ENCODE measurements at places on chromosomes 4 and X.

DNA sequence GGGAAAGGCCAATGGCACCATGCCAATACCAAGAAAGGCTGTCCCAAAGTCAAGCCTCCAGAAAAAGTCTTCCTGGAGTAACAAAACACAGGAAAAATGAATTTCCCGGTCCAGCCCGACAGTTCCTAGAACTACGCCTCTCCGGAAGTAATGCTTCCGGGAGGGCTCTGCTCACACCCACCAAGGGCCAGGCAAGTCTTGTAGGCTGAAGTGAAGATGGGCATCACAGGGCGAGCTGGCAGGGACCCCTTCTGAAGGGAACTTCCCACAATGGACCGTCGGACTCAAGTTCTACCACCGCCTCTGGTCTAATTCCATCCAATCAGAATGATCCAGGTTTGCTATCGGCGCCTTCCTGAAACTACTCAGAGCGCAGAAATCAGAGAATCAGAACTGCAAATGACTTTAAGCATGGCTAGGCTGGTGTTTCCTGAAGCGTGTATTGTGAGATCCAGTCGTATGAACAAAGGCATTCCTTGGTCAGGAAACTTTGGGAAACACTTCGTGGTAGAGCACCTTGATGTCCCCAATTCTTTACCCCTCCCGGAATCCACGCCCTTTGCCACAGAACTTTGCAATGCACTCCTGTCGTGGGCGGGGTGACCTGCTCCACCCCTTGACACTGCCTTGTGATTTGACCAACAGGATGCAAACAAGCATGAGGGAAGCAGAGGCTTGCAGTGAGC is 127.8 kb downstream of the BCOR start:
- no peak for DNase-seq

- no peak for DNase-seq
Observed at GRCh38 chrX:10939424-10939823, 171.7 kb upstream of the HCCS start.

- no peak for DNase-seq
Observed at GRCh38 chrX:63713526-63713925, 71.5 kb downstream of the ARHGEF9 start.

DNA sequence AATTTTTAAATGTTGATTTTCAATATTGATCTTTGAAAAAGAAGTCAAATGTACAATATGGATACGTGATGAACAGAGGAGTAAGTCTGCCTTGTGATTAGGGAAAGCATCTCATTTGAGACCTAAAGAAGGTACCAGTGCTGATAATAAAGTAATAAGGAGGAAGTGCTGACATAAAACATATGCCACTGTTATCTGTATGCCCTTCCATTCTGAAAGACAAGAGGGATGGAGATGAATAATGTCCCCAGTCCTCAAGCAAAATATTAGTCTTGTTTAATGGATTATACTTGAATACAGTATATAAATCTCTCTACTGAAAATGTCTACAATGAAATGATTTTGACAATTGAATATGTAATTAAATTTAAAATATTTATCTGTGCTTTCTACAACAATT is 58.2 kb downstream of the CCSER1 start:
- DNase-seq = no peak

DNA sequence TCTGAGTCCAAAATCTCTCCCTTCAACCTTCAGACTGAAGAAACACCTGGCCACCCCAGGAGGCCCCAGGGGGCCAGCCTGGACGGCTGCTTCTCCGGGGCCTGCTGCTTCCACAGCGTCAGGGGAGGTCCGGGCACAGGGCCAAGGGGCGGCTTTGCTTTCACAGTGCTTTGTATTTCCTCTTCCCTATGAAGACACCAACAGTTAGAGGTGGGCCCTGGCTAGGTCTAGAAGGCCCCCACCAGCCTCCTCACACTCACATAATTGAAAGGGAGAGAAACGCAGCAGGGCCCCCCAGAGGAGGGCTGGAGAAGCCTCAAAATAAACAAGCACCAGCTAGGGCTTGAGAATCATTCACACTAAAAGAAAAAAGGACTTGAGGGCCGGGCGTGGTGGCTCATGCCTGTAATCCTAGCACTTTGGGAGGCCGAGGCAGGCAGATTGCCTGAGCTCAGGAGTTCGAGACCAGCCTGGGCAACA is 17.8 kb downstream of the SCD5 start:
- no peak for DNase-seq

- no peak for DNase-seq
Observed at GRCh38 chr4:182895791-182896292, 21.3 kb downstream of the DCTD start.

DNA sequence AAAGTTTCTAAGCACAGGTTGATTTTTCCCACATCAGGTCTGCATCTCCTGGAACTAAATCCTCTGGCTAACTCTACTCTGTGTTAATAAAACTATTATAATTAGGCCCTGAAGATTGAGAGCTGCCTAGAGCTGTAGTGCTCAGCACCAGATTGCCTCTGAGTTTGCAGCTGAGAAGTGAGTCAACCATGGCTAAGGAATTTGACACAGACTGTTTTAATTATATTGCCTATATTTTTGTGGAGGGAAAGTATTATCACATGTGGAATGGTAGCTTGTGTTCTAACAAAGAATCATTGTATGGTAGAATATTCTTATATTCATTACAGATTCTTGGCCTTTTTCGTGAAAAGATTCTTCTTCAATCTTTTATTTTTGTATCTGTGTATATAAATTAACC is 1907.6 kb upstream of the TENM3 start:
- DNase-seq = no peak

- no peak for DNase-seq
Observed at GRCh38 chr4:687971-688853, 739 bp downstream of the SLC49A3 start.

GRCh38 chr4:89324671-89325070 is 17.1 kb upstream of the GPRIN3 start:
- no peak for DNase-seq

- no peak for DNase-seq
Observed at GRCh38 chrX:53253293-53254020, 27.9 kb downstream of the IQSEC2 start.

DNA sequence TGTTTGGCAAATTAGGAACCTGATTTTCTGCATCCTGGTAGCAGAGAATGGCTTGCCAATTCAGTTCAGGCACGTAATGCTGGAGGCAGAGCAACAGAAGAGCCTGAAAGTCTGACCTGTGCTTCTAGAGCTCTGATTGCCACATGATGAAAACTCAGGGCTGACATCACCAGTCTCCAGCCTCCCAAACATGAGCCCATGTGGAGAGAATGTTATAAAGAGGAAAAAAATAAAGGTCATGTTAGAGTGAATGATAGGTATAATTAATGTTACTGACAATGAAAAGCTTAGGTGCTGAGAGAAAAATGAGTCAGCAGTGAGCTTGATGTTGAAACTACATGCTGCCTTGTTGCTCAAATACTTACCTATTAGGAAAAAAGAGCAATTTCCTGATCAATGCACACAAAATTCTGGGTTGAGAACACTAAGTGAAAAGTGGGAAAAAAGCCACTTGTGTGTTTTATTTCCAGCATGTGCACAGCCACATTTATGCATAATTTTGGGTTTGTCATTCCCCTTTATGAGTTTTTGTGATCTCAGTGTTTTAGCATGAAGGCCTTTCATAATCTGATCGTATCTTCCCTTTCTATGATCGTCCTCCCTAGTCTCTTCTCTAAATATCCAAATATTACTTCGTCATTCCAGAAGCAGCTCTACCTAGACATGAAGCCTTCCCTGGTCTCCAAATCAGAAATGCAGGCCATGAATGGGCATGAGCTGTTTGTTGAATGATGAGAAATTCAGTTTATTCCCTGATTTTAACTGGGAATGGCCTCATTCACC is 113.3 kb upstream of the CPEB2 start:
- DNase-seq = no peak

- DNase-seq = no peak
Observed at GRCh38 chrX:51825436-51825835, 68.0 kb upstream of the MAGED1 start.

GRCh38 chr4:57443308-57443707 is 333.1 kb upstream of the IGFBP7 start:
- DNase-seq = no peak

- no peak for DNase-seq
Observed at GRCh38 chr4:73172161-73172560, 86.4 kb downstream of the ANKRD17 start.

DNA sequence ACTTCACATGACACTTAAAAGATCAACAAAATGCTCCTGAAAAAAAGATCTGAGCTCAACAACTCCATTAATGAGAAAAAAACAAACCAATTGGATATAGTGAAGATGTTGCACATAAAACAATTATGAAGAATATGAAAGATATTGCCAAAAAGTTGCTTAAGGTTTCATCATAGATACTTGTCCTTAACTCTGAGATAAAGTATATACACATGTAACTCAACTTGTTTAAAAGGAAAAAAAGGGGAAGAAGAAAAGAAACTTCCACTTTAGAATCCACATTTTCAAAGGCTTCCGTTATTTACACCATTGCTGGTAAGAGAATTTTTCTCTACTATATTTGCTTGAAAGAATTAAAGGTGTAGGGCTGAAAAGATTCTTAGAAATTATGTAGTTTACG is 2.7 kb downstream of the AFAP1 start:
- DNase-seq = no peak

DNA sequence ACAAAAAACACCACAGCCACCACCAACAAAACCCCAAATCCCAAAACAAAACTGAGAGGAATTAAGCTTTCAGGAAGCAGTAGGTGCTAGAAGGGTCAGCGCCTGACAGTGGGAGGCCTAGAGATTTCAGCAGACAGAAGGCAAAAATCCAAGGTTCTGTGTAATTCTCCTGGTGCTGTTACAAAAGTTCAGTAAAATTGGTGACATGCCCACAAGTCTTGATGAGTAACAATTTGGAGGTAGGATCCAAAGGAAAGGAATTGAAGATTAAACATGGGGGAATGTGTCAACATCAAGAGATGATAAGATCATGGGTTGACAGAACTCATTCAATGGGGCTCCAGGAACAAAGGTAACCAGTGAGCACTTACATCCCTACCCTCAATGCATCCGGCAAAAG is 653.8 kb upstream of the CPEB2 start:
- no peak for DNase-seq

DNA sequence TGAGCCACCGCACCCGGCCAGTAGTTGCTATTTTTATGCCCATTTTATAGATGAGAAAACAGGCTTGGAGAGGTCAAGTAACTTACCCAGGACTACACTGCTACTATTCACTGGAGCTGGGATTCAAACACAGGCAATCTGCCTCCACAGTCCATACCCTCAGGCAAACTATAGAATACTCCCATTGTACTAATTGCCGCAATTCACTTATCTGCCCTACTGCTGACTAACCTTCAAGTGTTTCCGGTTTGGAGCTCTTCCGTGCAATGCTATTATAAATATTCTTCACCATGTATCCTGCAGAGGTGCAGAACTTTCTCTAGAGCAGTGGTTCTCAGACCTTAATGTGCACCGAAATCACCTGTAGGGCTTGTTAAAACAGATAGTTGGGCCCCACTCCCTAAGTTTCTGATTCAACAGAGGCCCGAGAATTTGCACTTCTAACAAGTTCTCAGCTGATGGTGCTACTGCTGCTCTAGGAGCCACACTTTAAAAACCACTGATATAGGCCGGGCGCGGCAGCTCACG is 1.9 kb upstream of the G3BP2 start:
- no peak for DNase-seq

GRCh38 chrX:80550722-80551121 is 130.5 kb downstream of the TENT5D start:
- no peak for DNase-seq

DNA sequence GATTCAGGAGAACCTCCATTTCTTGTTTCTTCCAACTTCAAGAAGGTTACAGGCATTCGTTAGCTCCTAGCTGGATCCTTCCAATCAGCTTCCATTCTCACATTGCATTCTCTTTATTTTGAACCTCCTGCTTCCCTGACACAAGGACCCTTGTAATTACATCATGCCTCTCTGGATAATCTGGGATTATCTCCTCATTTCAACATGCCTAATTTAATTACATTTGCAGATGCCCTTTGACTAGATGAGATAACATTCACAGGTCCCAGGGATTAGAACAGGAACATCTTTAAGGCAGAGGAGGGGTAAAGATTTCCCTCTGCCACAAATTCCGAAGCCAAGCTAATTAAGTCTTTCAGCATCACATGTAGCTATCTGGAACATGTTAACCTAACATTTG is 753.8 kb upstream of the PCDH7 start:
- DNase-seq = no peak
